ENCODE measurements at places on chromosomes 1 and 21. TPM values are rescaled to one million over a fixed set of nuclear protein-coding genes. Genes with fewer than 3 reads are reported as not detected.

Gene FCRL6
- total RNA-seq: not detected

DNA sequence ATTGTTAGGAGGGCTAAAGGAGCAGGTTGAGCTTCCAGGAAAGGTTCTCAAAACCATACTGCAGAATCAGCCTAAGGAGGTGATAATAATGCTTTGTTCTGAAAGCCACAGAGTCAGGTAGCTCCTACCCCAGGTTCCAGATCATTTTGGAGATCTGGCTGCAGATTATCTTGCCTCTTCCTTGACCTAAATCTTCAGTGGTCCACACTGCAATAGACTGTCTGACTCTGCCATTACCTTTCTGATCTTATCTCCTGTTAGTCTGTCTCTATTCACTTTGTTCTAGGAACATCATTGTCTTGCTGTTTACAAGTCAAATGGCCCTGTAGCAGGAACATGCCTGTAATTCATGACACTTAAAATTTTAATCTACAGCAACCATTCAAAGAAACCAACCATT is 73.0 kb downstream of the HS2ST1 start:
- H3K27me3 ChIP-seq: no peaks in the 10 kb centered on the region
- peaks cover 2% of the 10 kb centered on the region for H3K36me3 ChIP-seq
- no peak for DNase-seq
- no peak overlapping the region for H3K4me3 ChIP-seq

GRCh38 chr1:78586572-78586971 is 33.7 kb upstream of the IFI44L start:
- peaks cover 18% of the 10 kb centered on the region for H3K27me3 ChIP-seq
- H3K36me3 ChIP-seq: no peaks in the 10 kb centered on the region
- H3K27ac ChIP-seq: no peak overlapping the region
- H3K4me3 ChIP-seq: no peak overlapping the region
- no peak for DNase-seq

Gene NUCKS1
- total RNA-seq: 215 TPM

GRCh38 chr1:175167861-175168260 is 24.7 kb downstream of the KIAA0040 start:
- no peak for DNase-seq
- H3K27me3 ChIP-seq: no peaks in the 10 kb centered on the region
- H3K4me1 ChIP-seq: no peaks in the 10 kb centered on the region
- no peak overlapping the region for H3K4me3 ChIP-seq

- no peak overlapping the region for H3K4me3 ChIP-seq
- DNase-seq: no peak
- peaks cover 9% of the 10 kb centered on the region for H3K36me3 ChIP-seq
- H3K27ac ChIP-seq: no peak overlapping the region
These were observed 12.4 kb downstream of the CDC42 start for GRCh38 chr1:22064751-22065402.

Gene TRIM45
- 6.3 TPM for total RNA-seq

DNA sequence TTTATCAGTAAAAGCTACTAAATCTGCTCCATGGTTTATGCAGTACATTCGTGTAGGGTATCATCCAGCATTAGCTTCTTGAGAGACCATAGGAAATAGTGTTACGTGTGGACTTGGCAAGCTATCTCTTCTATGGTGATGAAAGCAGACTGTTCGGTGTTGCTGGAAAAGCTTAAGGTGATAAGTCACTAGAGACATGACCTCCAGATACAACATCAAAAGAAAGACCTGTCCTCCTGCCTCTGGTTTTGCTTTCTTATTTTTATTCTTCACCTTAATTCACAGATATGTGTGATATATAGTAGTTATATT is 53.5 kb upstream of the S1PR1 start:
- no peak overlapping the region for H3K4me3 ChIP-seq
- H3K4me1 ChIP-seq: no peaks in the 10 kb centered on the region
- DNase-seq: no peak
- no peaks in the 10 kb centered on the region for H3K36me3 ChIP-seq
- H3K27me3 ChIP-seq: peaks cover 6% of the 10 kb centered on the region

GRCh38 chr21:39483917-39484316 is 32.1 kb downstream of the SH3BGR start:
- peaks cover 16% of the 10 kb centered on the region for H3K4me1 ChIP-seq
- H3K27ac ChIP-seq: no peak overlapping the region
- H3K4me3 ChIP-seq: no peak overlapping the region
- DNase-seq: no peak
- H3K36me3 ChIP-seq: no peaks in the 10 kb centered on the region

DNA sequence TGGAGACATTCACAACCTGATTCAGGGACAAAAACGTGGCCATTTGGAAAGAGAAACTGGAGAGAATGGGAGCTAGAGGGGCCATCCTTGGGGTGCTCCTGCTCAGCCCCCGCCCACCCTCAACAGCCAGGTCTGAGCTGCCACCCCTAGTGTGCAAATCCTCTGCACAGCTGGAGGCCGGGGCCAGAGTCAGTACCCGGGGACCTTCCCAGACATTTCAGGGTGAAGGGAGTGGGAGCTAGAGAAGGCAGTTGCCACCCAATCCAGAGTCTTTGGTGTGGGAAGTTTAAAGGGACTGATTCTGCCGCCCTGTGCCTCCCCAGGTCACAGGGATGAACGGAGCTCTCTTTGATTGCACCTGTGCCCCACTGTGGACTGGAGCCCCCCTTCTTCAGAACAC is 397.4 kb downstream of the MATN1 start:
- no peaks in the 10 kb centered on the region for H3K36me3 ChIP-seq
- no peak overlapping the region for H3K27ac ChIP-seq
- no peaks in the 10 kb centered on the region for H3K4me1 ChIP-seq
- peak; percentile 75 for DNase-seq
- H3K27me3 ChIP-seq: no peaks in the 10 kb centered on the region

DNA sequence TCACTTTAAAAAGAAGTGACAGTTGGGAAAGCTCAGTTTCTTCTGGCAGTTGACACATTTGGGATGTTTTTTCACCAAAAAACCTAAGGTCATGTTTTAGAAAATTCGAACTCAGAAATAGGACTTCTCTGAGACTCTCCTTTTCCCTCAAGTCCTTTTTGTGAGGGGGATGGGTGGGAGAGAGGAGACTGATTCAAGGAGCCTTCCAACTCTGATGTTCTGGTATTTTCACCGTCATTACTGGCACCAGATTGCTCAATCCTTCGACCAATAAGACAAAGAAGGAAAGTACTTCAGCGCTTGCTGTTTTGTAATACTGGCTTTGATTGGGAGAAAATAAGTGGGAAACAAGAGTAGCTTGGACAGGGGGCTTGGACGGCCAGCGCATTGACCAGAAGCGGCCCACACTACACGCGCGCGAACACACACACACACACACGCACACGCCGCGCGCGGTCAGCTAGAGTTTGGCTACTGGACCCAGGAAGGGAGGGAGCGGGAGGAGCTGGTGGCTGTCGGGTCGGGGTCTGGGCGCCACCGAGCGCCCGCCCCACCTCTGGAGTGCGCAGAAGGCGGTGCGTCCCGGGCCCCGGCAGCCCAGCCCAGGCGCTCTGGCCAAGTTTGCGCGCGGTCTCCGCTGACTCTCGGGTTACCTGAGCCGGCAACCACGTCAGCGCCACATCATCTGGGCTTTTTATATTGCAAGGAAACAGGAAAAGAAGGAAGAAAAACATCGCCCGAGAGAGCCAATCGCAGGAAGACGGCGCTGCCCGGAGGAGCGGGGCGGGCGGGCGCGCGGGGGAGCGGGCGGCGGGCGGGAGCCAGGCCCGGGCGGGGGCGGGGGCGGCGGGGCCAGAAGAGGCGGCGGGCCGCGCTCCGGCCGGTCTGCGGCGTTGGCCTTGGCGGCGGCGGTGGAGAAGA is at the start of gene KCNK1:
Gene KCNK1, plus strand, starts transcription at position 855 of the 921 bp plus-strand sequence. Its CDS starts 66 bp downstream, at position 921.
- H3K4me3 ChIP-seq: peak within 1 kb of the TSS; percentile 77
- H3K27me3 ChIP-seq: peaks cover 43% of the 10 kb centered on the region

GRCh38 chr1:27430903-27431600 is 38.6 kb downstream of the GPR3 start:
- H3K36me3 ChIP-seq: peaks cover 6% of the 10 kb centered on the region
- no peak for DNase-seq
- H3K27ac ChIP-seq: peak overlapping the region; percentile 99
- H3K4me1 ChIP-seq: peaks cover 86% of the 10 kb centered on the region
- H3K4me3 ChIP-seq: no peak overlapping the region

GRCh38 chr1:38231941-38232340 is 185.3 kb upstream of the POU3F1 start:
- no peak overlapping the region for H3K4me3 ChIP-seq
- DNase-seq: no peak

DNA sequence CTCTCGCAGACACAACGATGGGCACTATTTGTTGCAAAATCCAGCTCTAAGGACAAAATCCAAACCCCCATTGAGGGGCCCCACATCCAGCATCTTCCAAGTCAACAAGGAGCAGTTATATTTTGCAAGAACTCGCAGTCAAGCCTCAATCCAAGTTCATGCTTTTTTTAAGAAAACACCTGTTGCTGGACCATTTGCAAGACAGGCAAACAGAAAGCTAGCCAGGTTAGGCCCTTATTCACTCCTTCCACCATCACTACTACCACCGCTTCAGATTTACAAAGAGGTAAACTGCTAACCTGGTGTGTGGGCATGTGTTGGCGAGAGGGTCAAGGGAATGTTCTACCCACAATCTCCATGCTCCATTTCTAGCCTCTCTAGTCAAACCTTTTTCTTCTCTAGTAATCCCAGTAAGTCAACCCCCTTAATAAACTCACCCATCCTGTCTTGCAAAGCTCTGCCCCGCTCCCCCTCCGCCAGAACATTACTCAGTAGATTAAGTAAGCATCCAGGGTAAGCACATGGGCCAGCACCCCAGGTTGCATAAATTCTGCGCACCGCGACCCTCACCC is 703 bp downstream of the ERI3 start:
- H3K27ac ChIP-seq: peak overlapping the region; percentile 71
- peaks cover 5% of the 10 kb centered on the region for H3K36me3 ChIP-seq
- H3K4me1 ChIP-seq: peaks cover 27% of the 10 kb centered on the region

- no peaks in the 10 kb centered on the region for H3K36me3 ChIP-seq
- no peaks in the 10 kb centered on the region for H3K27me3 ChIP-seq
- no peak overlapping the region for H3K4me3 ChIP-seq
- no peak overlapping the region for H3K27ac ChIP-seq
- H3K4me1 ChIP-seq: no peaks in the 10 kb centered on the region
These were observed 151.2 kb downstream of the MATN1 start for GRCh38 chr1:30572192-30572591.

Gene PTTG1IP
- total RNA-seq: 328 TPM

GRCh38 chr1:15866721-15867201 is 19.3 kb downstream of the SPEN start:
- H3K27ac ChIP-seq: no peak overlapping the region
- H3K27me3 ChIP-seq: no peaks in the 10 kb centered on the region
- DNase-seq: no peak
- H3K4me3 ChIP-seq: no peak overlapping the region
- H3K36me3 ChIP-seq: no peaks in the 10 kb centered on the region
- peaks cover 34% of the 10 kb centered on the region for H3K4me1 ChIP-seq

DNA sequence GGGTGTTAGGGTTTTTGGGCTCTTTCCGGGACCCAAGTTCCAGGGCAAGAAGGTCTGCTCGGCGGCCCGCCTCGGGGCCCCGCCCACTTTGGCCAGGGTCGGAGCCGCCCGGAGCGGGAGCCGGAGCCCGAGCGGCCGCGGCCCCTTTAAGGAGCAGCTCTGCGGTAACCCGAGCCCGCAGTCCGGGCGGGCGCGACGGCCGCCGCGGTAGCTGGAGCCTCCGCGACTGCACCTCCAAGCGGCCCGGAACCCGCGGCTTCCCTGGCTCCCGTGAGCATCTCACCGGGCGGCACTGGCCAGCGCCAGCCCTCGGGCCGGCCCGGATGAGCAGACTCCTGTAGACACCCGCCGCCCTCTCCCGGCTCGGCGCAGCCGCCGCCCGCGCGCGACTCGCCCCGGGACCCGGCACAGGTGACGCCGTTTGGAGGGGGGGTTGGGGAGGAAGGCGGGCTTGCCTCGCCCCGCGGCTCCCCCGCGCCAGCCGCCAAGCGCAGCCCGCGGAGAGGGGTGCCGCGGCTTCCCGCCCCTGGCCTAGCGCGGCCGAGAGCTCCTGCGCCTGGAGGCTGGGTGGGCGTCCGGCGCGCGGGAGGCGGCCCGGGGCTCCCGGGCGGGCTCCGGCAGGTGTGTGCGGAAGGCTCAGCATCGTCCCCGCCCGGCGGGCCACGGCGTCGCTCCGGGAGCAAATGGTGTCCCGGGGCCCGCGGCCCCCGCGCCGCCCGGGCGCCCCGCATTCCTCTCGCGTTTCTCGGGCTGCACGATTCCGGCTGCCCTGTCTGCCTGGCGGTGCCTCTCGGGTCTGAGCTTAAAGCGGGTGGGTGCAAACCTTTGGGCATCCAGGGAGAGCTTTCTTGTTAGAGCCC is at the start of gene TLCD4:
Gene TLCD4, plus strand, starts transcription at position 149 of the 860 bp plus-strand sequence. CDS start 26,547 bp downstream, outside the sequence.
- peaks cover 10% of the 10 kb centered on the region for H3K4me1 ChIP-seq
- H3K27me3 ChIP-seq: peaks cover 61% of the 10 kb centered on the region
- H3K36me3 ChIP-seq: no peaks in the 10 kb centered on the region
- DNase-seq: peak; percentile 85
- no peak within 1 kb of the TSS for H3K27ac ChIP-seq

GRCh38 chr1:18009055-18009454 is 98.5 kb upstream of the IGSF21 start:
- H3K36me3 ChIP-seq: no peaks in the 10 kb centered on the region
- no peak for DNase-seq
- H3K4me3 ChIP-seq: no peak overlapping the region
- no peaks in the 10 kb centered on the region for H3K27me3 ChIP-seq
- no peaks in the 10 kb centered on the region for H3K4me1 ChIP-seq

DNA sequence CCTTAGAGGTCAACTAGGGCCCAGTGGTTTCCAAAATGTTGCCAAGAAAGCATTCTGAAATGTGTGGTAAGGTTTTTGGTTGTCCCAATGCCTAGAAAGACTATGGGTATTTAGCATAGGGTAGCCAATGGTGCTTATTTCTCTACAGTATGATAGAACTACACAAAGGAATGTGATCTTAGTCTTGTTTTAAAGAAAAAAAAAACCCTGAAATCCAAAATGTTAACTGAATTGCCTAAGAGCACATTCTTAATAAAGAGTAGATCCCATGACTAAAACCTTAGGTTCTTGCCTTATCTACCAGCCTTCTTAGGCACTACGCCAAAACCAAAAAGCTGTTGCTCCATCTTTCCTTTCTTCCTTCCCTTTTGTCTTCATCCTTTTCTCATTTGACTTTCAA is 428.2 kb downstream of the MRPL39 start:
- H3K4me3 ChIP-seq: no peak overlapping the region
- no peak overlapping the region for H3K27ac ChIP-seq
- no peaks in the 10 kb centered on the region for H3K4me1 ChIP-seq
- no peak for DNase-seq
- H3K36me3 ChIP-seq: no peaks in the 10 kb centered on the region

GRCh38 chr1:61056196-61056572 is 26.2 kb upstream of the NFIA start:
- no peak for DNase-seq

DNA sequence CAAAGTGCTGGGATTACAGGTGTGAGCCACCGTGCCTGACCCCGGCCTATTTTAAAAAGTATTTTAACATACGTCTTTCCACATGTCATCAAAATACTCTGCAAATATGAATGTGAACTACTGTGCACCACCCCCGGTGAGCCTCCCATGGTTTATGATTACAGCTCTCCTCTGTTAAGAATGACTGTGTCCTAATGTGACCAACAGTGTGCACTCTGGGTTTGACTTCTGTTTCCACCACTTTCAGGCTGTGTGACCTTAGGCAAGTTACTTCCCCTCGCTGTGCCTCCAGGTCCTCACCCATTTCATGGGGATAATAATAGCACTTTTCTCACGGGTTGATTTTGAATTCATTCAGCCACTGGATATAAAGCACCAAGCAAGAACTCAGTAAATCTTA is 14.7 kb downstream of the AMPD2 start:
- no peaks in the 10 kb centered on the region for H3K27me3 ChIP-seq
- H3K4me3 ChIP-seq: no peak overlapping the region
- no peak overlapping the region for H3K27ac ChIP-seq
- DNase-seq: no peak
- peaks cover 12% of the 10 kb centered on the region for H3K4me1 ChIP-seq
- H3K36me3 ChIP-seq: peaks cover 18% of the 10 kb centered on the region

Gene ZFP69
- total RNA-seq: 4.9 TPM

Gene AMY1C
- total RNA-seq: not detected
